ENCODE measurements at places on chromosomes 1 and 21.
A peak's percentile ranks its signal among the peaks of the same experiment; 100 is the strongest.

DNA sequence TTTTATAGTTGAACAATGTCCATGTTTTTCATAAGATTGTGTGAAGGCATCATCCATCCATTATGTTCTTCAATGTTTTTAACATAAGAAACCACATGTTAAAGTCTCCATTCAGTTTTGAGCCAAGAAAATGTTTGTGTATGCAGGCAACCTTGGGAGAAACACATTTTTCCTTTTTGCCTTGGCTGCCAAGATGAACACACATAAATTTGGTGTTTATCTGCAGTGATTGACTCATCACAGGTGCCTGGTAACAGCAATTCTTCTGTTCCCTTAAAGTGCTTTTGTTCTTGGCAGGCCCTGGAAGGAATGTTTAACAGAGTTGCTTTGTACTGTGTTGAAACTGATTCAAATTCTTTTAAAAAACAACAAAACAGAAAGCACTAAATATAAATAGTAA, 709.9 kb upstream of the ADGRL4 start:
- peak; percentile 72 for DNase-seq

GRCh38 chr1:202291001-202291400, 50.7 kb downstream of the UBE2T start:
- DNase-seq, result no peak

DNA sequence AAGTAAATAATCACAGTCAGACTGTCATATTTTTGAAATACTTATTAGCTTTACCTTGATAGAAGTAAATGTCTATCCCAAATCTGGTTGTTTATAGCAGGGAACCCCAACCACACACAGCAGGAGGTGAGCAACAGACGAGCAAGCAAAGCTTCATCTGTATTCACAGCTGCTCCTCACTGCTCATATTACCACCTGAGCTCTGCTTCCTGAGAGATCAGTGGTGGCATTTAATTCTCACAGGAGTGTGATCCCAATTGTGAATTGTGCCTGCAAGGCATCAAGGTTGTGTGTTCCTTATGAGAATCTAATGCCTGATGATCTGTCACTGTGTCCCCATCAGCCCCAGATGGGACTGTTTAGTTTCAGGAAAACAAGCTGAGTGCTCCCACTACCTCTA, 104.3 kb downstream of the GPATCH2 start:
- no peak for DNase-seq

- no peak for DNase-seq
These were observed 45.5 kb upstream of the LRIG2 start for GRCh38 chr1:113027449-113027848.

- no peak for DNase-seq
These were observed 89.9 kb downstream of the MT1HL1 start for GRCh38 chr1:236914375-236914774.

GRCh38 chr1:52752484-52752826, 26.2 kb downstream of the ZYG11B start:
- no peak for DNase-seq

GRCh38 chr21:37827913-37828312, 88.3 kb downstream of the KCNJ6 start:
- no peak for DNase-seq

GRCh38 chr1:8718850-8719361, 98.5 kb downstream of the RERE start:
- no peak for DNase-seq

DNA sequence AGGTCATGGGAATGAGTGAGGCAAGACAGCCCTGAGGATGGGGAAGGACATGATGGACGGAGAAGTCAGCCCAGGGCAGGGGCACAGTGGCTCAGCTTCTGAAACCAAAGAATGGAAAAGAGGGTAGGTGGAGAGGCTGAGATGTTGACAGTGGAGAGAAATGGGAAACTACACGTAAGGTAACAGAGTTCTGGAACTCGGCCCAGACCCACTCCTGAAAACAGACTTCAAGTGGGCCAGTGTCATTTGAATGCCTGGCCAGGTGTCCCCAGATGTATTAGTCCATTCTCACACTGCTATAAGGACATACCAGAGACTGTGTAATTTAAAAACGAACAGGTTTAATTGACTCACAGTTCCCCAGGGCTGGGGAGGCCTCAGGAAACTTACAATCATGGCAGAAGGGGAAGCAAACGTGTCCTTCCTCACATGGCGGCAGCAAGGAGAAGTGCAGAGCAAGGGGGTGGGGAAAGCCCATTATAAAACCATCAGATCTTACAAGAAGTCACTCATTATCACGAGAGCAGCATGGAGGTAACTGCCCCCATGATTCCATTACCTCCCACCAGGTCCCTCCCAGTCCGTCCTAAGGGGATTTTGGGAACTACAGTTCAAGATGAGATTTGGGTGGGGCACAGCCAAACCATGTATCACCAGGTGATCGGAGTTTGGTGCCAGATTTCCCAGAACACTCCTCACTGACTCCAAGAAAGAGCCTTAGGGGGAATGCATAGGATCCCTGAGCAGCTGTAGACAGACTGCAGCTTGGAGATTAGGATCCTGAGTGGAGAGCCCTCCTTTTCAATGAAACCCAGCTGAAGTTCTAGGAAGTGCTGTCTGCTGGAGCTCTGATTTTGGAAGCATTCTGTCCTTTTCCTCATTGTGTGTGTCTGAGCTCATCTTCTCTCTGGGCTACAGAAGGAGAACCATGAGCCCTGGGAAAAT, 40.3 kb downstream of the FHAD1 start:
- DNase-seq, result no peak

DNA sequence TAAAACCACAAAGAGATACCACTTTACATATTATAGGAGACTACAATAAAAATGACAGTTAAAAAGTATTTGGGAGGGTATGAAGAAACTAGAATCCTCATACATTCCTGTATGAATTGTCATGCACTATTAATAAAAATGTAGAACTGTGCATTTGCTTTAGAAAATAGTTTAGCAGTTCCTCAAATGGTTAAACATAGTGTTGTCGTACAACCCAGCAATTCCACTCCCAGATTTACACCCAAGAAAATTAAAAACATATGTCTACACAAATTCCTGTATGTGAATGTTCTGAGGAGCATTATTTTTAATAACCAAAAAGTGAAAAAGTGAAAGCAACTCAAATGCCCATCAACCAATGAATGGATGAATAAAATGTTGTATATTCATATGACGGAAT, 23.1 kb upstream of the PDE4B start:
- no peak for DNase-seq

DNA sequence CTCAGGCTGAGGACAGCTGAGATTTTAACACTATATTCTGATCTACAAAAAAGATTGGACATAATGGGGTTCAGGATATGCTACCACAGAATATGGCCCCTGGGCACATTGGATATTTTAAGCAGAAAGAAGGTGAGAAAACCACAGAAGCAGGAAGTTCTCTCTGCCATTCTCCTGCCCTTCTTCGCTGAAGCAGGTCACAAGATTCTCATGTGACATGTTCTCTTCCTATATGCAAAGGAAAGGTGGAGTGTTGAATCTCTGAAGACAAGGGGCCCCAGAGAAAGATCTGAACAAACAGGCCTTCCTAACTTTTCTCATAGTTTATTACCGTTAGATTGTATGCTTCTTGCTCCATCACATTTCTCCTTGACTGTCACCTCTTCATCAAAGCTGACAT, 285.7 kb downstream of the S1PR1 start:
- DNase-seq, result no peak

GRCh38 chr1:110201157-110201825, 8.8 kb upstream of the KCNC4 start:
- no peak for DNase-seq

DNA sequence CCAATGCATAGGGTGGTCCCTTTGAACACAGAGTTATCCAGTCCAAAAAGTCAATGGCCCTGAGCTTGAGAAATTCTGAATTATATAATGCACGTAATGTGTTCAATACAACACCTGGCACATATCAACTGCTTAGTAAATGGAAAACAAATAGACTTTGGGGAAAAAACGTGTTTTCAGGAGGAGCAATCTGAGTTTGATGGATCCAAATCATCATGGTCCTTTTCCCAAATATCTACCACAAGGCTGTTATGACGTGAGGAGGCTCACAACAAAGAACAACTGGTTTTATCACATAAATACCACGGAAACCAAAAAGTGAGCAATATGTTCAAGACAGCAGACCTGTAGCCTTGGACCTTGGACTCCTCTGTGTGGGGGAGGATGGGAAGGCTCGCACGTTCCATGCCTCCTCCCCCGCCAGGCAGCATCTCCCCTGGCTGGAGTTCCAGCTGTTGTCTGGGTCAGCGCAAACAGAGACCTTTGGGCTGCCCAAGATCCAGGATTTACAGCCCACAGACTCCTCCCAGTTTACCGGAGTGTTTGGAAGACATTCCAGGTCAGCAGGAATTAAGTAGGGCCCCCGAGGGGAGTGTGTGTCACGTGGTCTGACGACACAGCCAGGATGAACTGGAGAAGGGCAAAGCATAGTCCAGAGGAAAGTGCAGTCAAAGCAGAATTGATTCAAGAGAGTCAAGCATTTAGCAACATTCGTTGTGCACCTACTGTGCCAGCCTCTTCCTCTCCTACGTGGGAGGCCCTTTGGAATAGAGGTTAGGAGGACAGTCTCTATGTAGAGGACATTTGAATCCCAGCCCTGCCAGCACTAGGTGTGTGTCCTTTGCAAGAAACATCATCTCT, 32.2 kb upstream of the MED18 start:
- no peak for DNase-seq

- no peak for DNase-seq
These were observed 43.1 kb upstream of the IGSF21 start for GRCh38 chr1:18064534-18064933.

GRCh38 chr1:67441183-67441582, 11.0 kb upstream of the SERBP1 start:
- DNase-seq, result peak; percentile 38

DNA sequence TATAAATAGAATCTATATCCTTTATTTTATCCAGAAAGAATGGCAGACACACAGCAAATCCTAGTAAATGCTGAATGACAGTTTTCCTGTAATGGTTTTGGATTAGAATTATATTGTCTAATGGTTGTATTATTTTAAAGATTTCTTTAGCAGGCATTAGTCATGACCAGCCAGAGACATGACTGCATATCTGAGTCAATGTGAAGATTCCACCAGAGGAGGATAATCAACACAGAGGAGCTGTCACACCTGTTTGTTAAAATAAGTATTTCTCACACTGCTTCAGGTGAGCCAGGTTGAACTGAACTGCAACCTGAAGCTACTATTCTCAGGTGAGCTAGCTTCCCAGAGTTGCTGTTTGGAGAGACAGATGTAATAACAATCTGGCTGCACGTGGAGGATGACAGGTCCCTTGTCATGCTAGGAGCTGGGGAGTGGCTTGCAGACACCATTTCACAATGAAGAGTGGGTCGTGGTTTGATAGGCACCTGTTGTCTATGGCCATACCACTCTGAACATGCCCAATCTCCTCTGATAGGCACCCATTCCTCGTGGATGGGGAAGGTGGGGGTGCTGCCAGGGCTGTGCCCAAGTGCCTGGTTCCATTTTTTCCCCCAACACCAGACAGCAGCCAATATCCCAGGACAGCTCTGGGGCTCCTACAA, 94.3 kb downstream of the KCNJ6 start:
- no peak for DNase-seq

DNA sequence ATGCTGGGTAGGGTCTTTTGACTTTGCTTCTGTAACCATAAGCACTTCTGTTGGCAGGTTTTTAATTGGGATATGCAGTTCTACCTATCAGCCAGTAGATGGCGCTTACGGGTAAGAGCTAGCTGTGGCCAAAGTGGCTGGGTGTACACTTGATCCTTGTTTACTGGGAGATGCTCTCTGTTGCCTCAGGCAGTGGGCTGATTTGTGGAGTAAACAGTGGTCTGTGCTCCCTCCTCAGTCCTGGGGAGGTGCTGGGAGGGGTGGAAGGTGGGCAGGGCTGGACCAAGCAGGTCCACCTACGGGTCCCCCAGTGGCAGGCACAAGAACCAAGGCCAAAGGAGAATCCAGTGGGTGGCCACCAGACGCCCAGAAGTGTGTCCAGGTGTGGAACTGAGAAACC, 43.4 kb downstream of the RALGPS2 start:
- DNase-seq, result peak; percentile 26

- DNase-seq, result no peak
These were observed 7.9 kb upstream of the PLA2G2C start for GRCh38 chr1:20194224-20194623.

DNA sequence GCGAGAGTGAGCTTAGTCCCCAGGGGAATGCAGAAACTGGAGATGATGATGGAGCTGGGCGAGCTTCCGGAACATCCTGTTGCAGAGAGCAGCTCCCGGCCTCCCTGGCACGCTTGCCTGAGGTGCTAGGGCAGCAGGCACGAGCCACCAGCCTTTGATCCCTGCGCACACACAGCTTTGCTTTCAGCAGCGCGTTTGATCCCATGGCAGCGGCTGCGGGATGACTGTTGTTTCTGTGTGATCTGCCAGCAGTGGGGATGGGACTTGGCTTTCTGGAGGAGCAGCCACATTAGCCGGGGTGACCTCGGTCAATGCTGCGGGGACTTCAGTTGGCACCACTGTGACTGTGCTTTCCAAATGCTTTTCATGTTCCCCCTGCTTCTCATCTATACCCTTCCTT, 193.2 kb downstream of the KAZN start:
- DNase-seq, result no peak

DNA sequence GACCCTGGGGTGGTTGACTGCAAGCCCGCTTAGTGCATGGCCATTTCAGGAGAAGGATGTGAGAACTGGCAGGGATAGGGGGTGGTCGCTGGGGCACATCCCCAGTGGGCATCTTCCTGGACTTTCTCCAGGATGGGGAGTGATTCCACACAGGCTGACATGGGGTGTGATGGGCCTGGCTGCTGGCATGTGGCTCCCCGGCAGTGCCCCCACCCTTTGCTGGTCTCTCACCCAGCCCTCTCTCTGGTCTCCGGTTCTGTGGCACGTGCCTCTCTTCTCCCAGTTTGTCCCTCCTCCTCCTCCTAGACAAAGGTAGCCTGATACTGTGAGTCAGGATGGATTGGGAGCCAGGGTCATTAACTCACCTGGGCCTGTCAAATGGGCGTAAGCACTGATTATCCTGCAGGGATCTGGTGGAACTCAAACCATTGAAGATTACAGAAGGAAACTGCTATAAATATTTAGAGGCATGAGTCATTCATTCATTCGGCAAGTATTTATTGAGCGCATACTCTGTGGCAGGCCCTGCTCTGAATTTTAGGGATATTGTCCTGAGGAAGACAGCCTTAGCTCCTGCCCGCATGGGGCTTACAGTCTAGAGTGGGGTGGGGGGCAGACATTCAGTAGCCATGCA, 23.6 kb upstream of the EPS8L3 start:
- DNase-seq, result no peak

DNA sequence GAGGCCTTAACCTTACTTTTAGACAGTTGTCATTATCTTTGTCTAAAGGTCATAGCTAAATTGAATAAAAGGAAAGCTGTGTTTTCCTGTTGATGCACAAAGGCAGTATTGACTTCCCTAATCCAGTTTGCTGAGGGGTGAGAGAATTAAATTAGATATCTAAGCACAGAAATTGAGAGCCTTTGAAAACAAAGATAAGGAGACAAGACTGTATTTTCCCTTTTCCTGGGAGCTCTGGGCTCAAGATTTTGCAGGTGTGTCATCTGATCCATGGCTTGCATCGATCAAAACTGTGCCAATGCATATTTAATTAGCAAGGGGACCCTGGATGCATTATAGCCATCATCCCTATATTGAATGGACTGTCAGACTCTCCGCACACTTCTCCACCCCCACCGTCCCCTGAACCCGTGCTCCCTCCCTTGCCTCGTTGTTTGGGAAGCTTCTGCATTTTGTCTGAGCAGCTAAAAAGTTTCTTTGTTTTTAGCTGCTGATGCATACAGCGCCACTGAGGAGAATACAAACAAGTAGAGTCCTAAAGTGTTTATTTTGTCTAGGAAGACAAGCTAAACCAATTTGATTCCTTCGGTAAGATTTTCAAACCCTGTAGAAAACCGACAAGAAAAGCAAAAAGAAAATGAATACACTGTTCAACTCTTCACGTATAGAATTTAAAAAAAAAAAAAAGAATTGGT, 186.3 kb downstream of the NFIA start:
- DNase-seq, result no peak

GRCh38 chr21:26199456-26199855, 28.9 kb upstream of the APP start:
- DNase-seq, result no peak
